ENCODE measurements at places on chromosomes 12 and 14. TPM values are rescaled to one million over a fixed set of nuclear protein-coding genes. Genes with fewer than 3 reads are reported as not detected.

Gene CHGA
- 0.34 TPM for total RNA-seq

Gene CLSTN3
- 16.1 TPM for total RNA-seq

Gene CCDC38
- not detected for total RNA-seq

Gene OAS2
- total RNA-seq, result 9.5 TPM

Gene HCAR1
- total RNA-seq, result 7.7 TPM

Gene FGF23
- 0.22 TPM for total RNA-seq

Gene SRRM4
- not detected for total RNA-seq

Gene MGP
- 192 TPM for total RNA-seq

Gene DPY19L2
- 28.4 TPM for total RNA-seq

Gene POTEG
- total RNA-seq, result not detected

Gene MYBPC1
- not detected for total RNA-seq

Gene NAV3
- total RNA-seq, result 19.7 TPM

Gene TMEM119
- total RNA-seq, result 14.3 TPM

Gene CACNA1C
- 5.3 TPM for total RNA-seq

Gene RIN3
- total RNA-seq, result 15.1 TPM

Gene PPP1R36
- total RNA-seq, result 2.3 TPM

Gene EML1
- 57.5 TPM for total RNA-seq

Gene ENDOU
- not detected for total RNA-seq

Gene E2F7
- total RNA-seq, result not detected

Gene KCNK10
- not detected for total RNA-seq
